Muscle of arm (tissue), 14 donors: ENCODE measurements at places on chromosomes 4 and X.

- DNase-seq = no peak
Measured at GRCh38 chrX:42809569-42809968, 31.6 kb upstream of the PPP1R2C start.

GRCh38 chrX:66074920-66075879, 35.3 kb upstream of the VSIG4 start:
- peak; percentile 7 for DNase-seq

GRCh38 chr4:39889226-39889625, 88.5 kb downstream of the PDS5A start:
- DNase-seq = no peak

GRCh38 chr4:120664851-120665250, 257.7 kb downstream of the PRDM5 start:
- DNase-seq = no peak

- peak; percentile 6 for DNase-seq
Measured at GRCh38 chrX:154840856-154841255, 6.4 kb upstream of the SMIM9 start.

DNA sequence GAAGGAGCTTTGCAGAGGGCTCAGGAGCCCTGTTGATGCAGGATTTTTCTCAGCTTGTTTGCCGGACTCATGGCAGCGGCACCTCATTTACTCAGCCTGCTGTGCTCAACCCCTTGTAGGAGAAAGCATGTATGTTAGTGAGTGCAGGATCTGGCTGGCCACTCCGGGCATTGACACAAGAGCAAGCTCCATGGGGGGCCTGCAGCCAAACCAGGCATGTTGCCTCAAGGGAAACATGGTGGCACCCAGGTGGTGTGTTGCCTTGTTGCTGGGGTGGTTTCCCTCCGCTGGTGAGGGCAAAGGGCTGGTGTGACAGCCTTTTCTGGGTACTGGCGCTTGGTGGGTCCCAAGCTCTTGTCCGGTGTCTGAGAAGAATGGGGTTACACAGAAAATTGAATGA, 189.3 kb upstream of the ANXA3 start:
- DNase-seq = no peak

DNA sequence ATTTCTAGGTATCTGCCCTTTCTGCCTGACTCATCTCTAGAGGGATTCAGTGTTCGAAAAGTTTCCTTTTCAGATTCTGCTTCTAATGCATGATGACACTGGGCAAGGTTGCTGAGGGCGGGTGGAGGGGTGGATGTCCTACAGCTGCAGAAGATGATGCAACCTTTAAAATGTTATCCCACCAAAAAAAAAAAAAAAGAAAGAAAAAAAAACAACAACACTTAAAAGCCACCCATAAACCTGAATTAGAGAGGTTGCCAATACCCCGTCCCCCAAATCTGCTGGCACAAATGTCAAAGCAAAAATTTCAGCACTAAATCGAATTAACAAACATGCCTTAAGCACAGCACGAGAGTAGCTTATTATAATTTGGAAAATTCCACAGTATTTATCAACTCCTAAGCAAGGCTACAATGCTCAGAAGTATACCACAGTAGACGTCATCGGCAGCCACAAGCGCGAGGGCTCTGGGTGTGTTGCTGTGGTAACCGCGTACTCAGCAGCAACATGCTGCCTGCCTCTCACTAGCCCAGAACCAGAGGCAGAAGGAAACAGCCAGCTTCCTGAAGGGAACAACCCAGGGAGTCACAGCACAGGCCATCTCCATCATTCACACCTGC, 167.5 kb upstream of the MAP3K15 start:
- DNase-seq = peak; percentile 63

- DNase-seq = peak; percentile 38
Measured at GRCh38 chr4:81631958-81632441, 160.3 kb upstream of the RASGEF1B start.

DNA sequence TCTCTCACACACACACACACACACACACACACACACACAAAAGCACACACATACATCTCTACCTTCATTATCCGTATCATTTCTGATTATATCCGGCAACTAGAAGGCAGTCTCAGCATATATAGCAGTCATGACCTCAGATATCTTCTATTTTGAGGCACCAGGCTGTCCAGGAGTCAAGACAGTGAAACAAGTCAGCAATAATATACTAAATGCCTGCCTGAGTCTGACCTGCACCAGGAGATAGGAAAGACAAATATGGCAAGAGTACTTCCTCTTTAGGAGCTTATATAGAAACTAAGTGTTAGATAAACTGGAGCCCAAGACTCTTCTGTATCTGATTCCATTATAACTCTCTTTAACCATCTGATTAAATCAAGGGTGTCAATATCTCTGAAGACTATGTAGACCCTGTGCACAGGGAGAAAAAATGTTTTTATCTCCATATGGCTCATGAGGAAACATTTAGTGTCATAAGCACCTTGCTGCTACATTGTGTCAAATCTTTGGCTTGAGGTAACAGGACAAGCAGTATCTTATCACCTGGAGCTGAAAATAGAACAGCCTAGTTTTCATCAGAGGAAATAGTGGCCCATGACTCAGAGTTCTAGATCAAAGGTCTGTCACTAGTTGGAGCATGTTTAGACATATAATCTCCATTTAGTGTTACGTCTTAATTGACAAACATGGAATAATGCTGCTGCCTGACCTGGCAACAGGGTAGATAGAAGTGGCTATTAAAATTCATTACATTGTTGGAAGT, 27.0 kb upstream of the FAM47B start:
- DNase-seq = no peak

- peak; percentile 13 for DNase-seq
Measured at GRCh38 chr4:145956288-145956890, 17.8 kb upstream of the ZNF827 start.

GRCh38 chr4:164596927-164597326, 157.0 kb upstream of the SMIM31 start:
- DNase-seq = no peak

DNA sequence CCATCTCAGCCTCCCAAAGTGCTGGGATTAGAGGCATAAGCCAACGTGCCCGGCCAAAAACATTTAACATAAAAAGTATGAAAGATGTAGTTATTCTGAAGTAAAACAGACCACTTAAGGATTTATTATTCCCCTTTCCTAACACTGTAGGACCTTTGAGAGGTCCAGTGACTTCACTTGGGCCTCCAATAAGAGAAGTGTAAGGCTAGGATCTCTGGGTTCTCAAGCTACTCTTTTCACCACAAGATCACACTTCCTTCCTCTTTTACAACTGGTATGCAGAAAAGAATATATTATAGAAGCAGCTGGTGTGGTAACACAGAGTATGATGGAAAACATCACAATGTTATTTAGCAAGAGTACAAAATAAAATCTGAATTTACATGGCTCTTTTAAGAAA, 30.2 kb upstream of the CCNG2 start:
- DNase-seq = no peak

GRCh38 chrX:1657367-1658070, 42.7 kb downstream of the ASMT start:
- DNase-seq = no peak

DNA sequence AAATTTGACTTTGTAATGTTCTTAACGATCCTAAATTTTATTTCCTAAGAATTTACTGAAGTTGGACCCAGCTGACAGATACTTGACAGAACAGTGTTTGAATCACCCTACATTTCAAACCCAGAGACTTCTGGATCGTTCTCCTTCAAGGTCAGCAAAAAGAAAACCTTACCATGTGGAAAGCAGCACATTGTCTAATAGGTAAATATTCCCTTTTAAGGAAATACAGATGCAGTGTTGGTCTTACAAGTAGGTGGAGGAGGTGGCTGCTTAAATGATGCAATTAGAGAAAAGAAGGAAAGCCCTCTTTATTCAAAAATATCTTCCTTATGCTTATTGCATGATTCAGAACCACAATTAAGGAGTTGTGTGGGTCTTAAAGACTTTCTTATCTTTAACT, 73.5 kb downstream of the RS1 start:
- DNase-seq = no peak

- no peak for DNase-seq
Measured at GRCh38 chr4:2823671-2824328, 19.8 kb upstream of the ADD1 start.

GRCh38 chr4:153791746-153792617, 3.1 kb upstream of the SFRP2 start:
- DNase-seq = peak; percentile 86

DNA sequence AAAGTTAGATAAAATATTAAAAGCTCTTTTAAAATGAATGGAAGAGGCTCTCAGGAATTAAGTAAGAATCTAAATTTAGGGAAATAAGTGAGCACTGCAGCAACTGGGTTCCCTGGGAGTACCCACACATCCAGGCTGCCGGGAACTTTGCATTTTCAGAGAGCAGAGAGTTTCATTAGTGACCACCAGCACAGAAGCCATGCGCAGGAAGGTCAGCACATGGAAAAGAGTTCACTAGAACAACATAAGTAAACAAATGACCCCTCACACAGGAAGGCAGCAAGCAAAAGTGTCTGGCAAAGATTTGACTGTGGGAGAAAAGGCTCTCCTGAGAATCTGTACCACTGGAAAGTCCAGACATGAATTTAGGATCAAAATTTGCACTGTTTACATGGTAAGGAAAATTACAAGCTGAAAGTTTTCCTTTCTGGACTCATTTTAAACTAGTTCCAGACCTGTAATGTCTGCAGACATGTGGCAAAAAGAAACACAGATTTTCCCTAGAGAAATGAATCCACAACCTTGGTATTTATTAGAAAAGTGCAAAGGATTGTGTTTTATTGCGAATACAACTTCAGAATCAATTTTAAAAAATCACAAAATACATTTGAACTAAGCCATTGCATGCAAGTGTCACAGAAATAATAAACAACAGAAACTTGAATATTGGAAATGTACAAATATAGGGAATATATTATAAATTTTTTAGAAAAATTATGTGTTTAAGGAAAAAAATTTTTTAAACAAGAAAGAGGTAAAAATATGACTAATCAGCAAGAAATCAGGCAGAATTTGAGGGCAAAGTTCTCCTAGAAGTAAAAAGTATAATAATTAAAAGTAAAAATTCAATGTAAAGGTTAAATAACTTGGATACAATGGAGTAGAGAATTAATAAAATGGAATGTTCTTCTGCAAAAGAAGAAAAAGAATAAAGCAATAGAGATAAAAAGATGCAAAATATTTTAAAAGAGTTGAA, 18.4 kb upstream of the MYOZ2 start:
- no peak for DNase-seq

DNA sequence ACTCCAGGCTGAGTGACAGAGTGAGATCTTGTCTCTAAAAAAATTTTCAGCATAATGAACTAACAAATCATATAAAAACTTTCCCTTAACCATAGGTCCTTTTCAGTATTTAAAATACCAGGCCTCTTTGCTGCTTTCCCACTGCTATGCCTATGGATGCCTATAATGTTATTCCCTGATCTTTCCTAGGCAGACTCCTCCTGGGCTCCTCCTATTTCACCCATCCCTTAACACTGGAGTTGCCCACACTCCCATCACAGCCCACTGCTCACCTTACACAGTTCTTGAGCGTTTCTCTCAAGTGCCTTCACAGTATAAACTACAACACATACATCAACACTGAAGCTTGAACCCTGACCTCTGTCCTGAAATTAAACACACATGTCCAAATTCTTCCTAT, 31.6 kb downstream of the PAPSS1 start:
- no peak for DNase-seq

- DNase-seq = no peak
Measured at GRCh38 chrX:7062276-7062675, 85.2 kb upstream of the STS start.

DNA sequence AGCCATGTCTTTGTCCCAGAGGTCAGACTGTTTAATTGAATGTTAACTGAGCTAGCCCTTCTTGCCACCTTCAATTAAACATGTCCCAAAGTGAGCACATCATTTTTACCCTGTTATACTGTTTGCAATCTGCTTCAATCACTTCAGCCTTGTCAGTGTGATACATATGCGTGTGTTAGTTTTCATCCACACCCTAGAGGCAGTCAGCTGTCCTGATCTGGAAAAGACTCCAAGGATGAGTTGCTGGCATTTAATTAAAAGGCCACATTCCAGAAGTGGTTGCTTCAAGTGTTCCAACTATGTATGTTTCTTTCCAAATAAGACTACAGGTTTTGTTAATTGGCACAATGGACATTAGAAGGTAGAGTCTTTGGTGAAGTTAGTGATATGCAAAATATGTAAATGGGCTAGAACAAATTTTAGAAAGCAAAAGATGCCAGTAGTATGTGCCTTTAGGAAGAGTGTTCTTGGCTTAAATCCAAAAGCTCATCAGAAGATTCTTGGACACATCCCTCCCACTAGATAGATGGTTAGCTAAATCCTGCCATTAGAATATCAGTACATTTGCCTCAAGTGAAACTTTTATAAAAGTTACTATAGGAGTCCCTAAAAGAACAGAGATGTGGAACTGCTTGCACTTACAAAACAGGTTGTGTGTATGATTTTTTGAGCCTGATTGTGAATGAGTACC, 79.5 kb upstream of the SLIT2 start:
- DNase-seq = no peak

- DNase-seq = no peak
Measured at GRCh38 chr4:1331591-1332353, 15.2 kb upstream of the UVSSA start.

GRCh38 chrX:21266949-21267348, 107.3 kb upstream of the CNKSR2 start:
- DNase-seq = no peak

GRCh38 chrX:104172788-104173187, 6.5 kb downstream of the FAM199X start:
- DNase-seq = no peak

DNA sequence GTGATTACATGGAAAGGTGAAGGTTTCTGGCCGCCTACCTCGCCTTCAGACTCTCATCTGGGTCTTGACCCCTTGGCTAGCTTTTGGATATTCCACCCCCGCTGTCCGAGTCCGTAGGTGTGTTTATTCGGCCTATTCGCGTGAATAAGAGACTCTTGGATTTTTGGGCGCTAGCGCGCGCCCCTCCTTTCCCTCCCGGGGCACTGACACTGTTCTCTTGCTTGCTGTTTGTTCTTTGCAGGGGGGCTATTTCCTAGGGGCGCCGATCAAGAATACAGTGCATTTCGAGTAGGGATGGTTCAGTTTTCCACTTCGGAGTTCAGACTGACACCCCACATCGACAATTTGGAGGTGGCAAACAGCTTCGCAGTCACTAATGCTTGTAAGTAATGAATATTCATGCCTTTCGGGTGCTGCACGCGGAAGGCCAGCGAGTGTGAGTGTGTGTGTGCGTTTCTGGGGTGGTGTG, 932 bp downstream of the GRIA2 start:
- no peak for DNase-seq
